ENCODE measurements at places on chromosomes 3 and 15. TPM values are rescaled to one million over a fixed set of nuclear protein-coding genes. Genes with fewer than 3 reads are reported as not detected.

DNA sequence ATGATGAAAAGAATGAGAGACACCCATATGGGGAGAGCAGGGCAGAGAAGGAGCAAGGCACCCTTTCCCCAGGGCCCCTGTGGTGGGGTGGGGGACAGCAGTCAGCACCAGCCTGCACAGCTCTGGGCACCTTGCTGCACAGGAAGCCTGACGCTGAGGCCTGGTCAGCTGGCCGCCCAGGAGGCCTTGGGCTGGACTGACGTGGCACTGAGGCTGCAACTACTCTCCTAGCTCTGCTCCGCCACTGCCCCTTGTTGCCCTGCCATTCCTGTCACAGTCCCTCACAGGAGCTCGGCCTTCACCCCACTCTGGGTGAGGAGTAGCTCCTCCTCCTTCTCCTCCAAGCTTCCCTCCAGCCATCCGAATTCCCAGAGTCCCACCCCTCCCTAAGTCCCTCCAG lies 99.7 kb downstream of the CPN2 start:
- no peak for DNase-seq

GRCh38 chr3:58093574-58094195 lies 85.5 kb downstream of the FLNB start:
- DNase-seq: no peak

The TNFAIP8L3 gene
- total RNA-seq: 4.1 TPM

The RLBP1 gene
- not detected for total RNA-seq

DNA sequence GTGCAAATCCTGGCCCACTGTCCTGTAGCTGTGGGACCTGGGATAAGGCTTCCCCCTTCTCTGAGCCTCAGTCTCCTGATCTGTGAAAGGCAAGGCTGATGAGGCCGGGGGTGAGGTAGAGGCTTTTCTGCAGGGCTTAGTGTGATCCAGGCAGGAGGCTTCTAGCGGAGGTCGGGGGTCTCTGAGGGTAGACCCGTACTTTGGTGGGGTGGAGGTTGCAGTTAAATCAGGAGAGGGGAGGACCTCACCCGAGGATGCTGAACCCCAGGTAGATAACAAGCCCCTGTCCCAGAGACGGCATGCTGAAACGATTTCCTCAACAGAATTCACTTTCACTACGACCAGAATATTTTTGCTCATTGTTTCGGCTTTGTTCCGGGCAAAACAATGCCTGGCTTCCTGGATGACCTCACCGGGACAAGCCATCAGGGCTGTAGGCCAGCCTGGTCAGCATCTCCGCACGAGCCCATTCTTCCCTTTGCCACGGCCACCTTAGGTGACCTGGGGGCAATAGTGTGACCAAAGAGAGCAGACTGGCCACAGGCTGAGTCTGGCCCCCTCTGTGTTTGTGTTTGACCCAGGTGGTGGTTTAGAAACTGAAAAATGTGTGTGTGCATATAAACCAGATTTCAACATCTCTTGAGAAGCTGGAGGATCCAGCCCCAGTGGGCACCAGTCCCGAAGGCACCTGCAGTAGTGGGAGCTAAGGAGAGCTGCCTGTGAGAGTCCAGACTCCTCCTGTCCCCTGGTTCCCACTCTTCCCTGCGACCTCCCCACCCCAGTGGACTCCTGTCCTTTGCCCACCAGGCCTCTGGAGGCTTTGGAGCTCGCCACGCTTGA lies 33.0 kb downstream of the SLC6A6 start:
- DNase-seq: no peak

- DNase-seq: no peak
Measured at GRCh38 chr3:36372534-36372935, 7.8 kb upstream of the STAC start.

- peak; percentile 73 for DNase-seq
Measured at GRCh38 chr3:17023006-17023664, 138.4 kb downstream of the PLCL2 start.

- no peak for DNase-seq
Measured at GRCh38 chr15:70576696-70577095, 186.7 kb downstream of the UACA start.

- DNase-seq: no peak
Measured at GRCh38 chr3:69888040-69888942, 111.2 kb upstream of the SAMMSON start.

GRCh38 chr15:91243826-91244225 lies 143.8 kb downstream of the SV2B start:
- no peak for DNase-seq

The SENP7 gene
- 23.2 TPM for total RNA-seq

The CIAO2A gene
- total RNA-seq: 66.4 TPM

- no peak for DNase-seq
Measured at GRCh38 chr3:190258634-190259033, 63.6 kb downstream of the CLDN1 start.

DNA sequence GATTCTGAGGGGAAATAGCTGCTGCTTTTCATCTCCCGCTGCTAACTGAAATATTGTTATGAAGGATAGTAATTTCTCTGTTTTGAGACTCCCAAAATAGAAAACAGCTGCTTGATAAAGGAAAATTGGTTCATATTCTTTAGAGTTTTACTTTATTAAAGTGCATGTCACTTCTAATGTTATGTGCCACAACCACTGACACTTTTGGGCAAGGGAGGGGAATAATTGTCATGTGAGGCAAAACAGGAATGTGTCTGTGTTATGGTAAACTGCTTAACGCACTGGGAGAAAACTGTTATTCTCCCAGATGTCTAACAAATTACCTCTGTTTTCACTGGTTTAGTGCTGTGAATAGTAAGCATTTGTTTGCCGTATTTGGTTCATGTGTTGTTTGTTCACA lies 201.6 kb downstream of the PDZRN3 start:
- no peak for DNase-seq

DNA sequence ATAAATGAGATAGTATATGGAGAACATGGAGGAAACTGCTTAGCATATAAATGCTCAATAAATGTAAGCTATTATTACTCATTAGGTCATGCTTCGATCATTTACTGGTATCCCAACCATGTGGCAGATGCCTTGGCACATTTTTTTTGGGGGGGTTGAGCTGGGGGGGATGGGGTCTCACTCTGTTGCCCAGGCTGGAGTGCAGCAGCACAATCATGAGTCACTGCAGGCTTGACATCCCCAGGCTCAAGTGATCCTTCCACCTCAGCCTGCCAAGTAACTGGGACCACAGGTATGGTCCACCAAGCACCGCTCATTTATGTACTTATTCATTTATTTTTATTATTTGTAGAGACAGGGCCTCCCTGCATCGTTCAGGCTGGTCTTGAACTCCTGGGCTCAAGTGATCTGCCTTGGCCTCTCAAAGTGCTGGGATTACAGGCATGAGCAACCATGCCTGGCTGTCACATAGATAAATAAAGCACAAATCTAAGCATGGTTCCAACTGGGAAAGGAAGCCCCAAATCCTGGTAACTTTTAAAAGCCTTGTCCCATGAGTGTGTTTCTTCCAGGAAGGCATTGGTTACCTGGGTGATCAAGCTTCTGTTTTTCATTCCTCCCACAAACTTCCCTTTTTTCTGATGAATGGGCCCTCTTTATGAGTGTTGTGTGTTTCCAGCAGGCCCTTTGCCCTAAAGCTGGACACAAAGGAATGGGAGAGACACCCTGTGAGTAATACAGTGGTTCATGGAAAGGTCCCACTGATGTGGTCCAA lies 147.4 kb upstream of the UMPS start:
- no peak for DNase-seq

GRCh38 chr3:50825841-50826240 lies 151.1 kb downstream of the DOCK3 start:
- no peak for DNase-seq

- DNase-seq: no peak
Measured at GRCh38 chr3:71341721-71342120, 241.8 kb downstream of the FOXP1 start.

GRCh38 chr3:138461896-138462295 lies 27.5 kb downstream of the ESYT3 start:
- DNase-seq: peak; percentile 29

The PARP15 gene
- 36.1 TPM for total RNA-seq

DNA sequence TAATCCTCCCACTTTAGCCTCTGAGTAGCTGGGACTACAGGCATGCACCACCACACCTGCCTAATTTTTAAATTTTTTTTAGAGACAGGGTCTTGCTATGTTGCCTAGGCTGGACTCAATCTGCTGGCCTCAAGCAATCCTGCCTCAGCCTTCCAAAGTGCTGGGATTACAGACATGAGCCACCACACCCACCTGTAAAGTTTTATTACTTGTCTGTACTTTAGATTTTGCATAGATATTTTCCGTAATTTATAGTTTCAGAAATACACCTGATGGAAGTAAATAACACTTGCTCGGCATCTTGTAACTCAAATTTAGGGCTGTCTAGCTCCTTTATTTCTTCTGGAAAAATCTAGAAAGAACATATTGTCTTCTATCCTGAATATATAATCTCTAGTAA lies 5.8 kb downstream of the DZIP3 start:
- no peak for DNase-seq

DNA sequence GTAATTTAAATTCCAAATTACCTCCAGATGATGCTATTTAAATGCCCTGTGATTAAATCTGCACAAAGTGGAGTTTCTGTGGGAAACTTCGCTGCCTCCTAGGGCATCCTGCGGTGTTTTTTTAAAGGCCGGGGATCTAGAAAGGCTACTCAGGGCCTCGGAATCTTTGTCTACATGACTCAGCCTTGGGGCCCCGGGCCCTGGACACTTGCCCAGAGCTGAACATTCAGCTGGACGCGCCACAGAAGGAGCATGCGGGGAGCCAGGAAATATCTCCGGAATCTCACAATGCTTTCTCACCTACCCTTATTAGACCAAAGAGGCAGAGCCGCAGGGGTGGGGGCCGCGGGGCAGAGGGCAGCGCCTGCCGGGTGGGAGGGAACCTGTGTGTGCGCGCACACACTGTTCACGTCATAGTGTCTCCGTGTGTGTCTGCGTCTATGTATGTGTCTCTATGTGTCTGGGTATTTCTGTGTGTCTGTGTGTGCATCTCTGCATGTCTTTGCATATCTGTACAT lies 145.5 kb upstream of the TPM1 start:
- DNase-seq: peak; percentile 8

DNA sequence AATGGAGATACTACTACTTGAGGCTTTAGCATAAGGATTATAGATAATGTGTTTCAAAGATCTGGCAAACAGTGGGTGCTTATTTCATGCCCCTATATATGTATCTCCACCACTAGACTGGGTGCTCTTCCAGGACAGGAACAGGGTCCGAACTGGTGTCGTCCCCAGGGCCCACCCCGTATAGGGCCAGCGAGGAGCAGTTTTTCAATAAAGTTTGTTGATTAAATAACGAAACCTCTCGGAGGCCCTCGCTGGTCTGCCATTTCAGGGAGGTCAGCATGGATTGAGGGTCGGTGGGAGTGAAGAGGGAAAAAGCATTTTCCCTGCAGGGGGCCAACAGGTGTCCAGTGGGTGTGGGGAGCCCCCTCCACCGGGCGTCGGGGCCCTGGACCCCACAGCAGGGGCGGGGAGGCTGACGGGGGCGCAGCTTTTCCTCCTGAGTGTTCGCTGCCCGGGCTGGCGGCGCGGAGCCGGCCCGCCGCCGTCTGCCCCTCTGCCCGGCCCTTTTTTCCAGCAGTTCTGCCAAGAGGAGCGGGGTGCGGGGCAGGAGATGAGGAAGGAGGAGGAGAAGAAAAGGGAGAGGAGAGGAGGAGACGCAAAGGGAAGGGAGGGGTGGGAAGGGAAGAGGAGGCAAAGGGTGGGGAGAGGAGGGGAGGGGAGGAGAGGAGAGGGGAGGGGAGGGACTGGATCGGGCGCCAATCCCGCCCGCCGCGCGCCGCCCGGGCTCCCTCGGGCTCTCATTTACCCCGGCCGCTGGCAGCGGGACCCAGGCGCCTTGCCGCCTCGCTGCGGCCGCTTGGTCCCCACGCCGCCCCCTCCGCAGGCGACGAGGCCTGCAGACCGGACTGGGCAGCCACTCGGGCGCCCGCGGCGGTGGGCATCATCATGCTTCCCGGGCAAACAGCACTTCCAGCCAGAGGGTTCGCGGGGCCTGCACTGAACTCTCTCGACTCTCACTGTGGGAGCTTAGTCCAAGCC lies 66.3 kb downstream of the ISG20 start:
- DNase-seq: no peak

DNA sequence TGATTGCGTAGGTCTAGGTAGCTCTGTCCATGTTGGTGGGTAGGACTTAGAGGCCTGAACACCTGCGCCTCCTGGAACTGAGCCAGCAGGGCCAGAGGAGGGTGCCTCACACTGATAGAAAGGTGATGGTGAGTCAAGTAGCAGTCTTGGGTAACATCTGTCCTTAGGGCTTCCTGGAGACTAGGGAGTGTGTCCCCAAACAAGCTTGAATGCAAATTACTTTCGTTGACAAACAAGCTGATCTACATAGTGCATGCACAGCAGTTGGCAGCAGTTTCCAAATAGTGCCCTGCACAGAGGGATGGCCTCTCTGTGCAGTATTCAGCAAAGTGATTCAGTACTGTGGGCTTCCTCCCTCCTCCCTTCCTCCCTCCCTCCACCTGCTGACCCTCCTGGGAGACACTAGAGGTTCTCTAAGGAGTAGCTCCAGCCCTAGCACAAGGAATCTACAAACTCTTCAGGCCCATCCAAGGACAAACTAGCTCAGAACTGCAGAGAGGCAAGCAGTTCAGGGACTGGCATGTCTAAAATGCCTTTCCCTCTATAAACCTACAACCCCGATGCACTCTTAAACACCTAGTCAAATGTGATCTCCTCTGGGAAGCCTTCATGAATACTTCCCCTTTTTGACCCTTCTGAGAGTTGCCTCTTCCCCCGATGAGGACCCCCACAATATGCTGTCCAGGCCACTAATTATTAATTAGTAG lies 61.0 kb downstream of the TLE3 start:
- no peak for DNase-seq

GRCh38 chr15:95829062-95829461 lies 501.4 kb upstream of the NR2F2 start:
- no peak for DNase-seq

DNA sequence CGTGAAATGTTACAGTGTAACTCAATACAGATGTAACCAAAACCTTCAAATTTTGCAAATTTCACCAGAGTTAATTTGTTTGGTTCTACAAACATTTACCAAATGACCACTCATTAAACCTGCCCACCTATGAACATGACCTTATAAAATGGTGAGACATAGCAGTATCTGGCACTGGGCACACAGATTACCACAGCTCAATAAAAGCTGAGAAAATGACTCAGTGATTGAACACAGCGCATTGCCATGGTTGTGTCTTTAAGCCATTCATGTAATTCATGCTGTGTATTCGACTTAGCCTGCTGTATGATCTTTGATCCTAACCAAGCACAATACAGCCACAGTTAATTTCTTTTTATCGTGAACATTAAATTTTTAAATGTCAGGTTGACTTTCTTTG lies 11.3 kb downstream of the PPARG start:
- DNase-seq: no peak

- DNase-seq: no peak
Measured at GRCh38 chr3:175692256-175692655, 833.1 kb downstream of the NAALADL2 start.

The MAN2C1 gene
- total RNA-seq: 170 TPM

The IL16 gene
- total RNA-seq: 144 TPM

The PRSS50 gene
- total RNA-seq: not detected
